ENCODE measurements at places on chromosomes 12 and 14. TPM values are rescaled to one million over a fixed set of nuclear protein-coding genes. Genes with fewer than 3 reads are reported as not detected.

GPN3 gene
- 31.4 TPM for total RNA-seq

DNA sequence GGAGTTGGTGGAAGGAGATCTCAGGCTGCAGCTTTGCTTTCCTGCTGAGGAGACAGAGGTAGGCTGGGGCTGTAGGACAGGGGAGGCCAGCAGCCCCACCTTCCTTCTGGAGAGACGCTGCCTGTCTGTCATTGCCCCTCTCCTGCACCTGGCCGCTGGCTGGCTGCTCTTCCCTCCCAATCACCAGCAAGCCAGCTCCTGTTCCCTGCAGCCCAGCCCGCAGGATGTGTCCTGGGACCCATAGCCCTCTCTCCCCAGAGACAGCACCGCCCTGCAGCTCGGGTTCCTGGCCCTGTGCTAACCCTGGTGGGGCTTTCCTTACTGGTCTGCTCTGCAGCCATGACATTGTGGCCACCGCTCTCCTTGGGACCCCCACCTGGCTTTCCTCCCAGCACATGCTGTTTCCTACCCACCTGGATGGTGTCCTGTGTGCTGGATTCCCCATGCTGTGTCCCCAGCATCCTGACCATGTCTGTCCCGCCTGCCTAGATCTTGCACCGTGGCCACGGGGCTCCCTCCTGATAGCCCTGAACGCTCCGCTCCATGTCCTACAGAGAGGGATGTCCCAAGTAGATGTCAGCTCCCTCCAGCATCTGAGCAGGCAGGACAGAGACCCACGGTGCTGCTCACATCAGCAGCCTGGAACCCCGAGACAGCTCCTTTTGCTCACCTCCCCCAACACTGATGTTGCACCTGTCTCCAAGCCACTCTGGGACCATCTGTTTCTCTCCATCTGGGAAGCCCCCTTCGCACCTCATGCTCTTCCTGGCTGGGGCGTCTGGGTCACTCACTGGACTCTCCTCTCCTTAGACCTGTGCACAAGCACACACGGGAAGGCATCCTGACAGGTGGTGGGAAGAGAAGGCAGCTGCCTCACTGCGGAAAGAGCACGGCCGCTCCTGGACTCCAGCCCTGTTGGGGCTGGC, 1.1 kb upstream of the MTA1 start:
- no peaks in the 10 kb centered on the region for H3K36me3 ChIP-seq
- peak overlapping the region; percentile 79 for H3K4me3 ChIP-seq
- H3K27ac ChIP-seq: no peak overlapping the region
- H3K27me3 ChIP-seq: no peaks in the 10 kb centered on the region
- no peak for DNase-seq
- peaks cover 17% of the 10 kb centered on the region for H3K4me1 ChIP-seq

DNA sequence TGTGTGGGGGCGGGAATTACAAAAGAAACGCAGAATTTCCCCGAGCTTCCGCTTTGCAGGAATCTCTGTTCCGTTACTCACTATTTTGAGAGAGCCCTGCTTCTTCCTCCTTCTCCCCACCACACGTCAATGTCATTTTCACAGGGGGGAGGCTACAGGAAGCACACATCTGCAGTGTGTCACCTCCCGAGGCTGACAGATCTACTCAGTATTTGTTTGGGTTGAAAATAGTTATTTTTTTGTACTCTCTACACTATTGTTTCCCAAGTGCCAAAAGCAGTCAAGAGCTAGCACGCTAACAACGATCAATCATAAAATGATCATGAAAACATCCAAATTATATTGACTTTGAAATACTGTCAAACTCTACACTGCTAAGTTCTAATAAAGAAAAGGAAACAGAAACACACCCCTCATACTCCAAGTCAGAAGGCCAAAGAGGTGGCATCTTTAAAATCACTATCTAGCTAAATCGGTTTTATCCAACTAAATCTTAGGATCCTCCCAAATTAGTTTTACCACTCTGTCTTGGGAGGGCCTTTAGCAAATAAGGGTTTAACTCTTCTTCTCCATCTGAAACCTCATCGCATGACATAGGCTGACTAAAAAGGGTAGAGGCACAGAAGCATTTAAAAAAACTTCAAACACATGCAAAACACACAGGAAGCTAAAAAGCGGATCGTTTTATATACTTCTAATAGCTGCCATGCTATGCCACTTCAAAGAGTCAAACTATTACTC, 51.8 kb downstream of the FOXN3 start:
- H3K36me3 ChIP-seq: no peaks in the 10 kb centered on the region
- no peak overlapping the region for H3K4me3 ChIP-seq
- DNase-seq: no peak
- no peaks in the 10 kb centered on the region for H3K27me3 ChIP-seq

GRCh38 chr12:6612247-6612646, 5.1 kb upstream of the CHD4 start:
- H3K27me3 ChIP-seq: no peaks in the 10 kb centered on the region
- no peaks in the 10 kb centered on the region for H3K36me3 ChIP-seq
- H3K4me1 ChIP-seq: peaks cover 25% of the 10 kb centered on the region
- no peak overlapping the region for H3K27ac ChIP-seq

- peaks cover 11% of the 10 kb centered on the region for H3K36me3 ChIP-seq
- peak; percentile 38 for DNase-seq
- H3K4me3 ChIP-seq: peak overlapping the region; percentile 6
- peaks cover 29% of the 10 kb centered on the region for H3K4me1 ChIP-seq
- H3K27me3 ChIP-seq: no peaks in the 10 kb centered on the region
Observed at GRCh38 chr14:50658203-50658602, 9.9 kb downstream of the SAV1 start.

TAS2R30 gene
- total RNA-seq: 0.66 TPM

GRCh38 chr12:77648716-77649115, 182.0 kb upstream of the NAV3 start:
- no peak overlapping the region for H3K4me3 ChIP-seq
- DNase-seq: no peak
- H3K36me3 ChIP-seq: no peaks in the 10 kb centered on the region
- no peak overlapping the region for H3K27ac ChIP-seq

CELA1 gene
- not detected for total RNA-seq

TAOK3 gene
- total RNA-seq: 15.9 TPM

DNA sequence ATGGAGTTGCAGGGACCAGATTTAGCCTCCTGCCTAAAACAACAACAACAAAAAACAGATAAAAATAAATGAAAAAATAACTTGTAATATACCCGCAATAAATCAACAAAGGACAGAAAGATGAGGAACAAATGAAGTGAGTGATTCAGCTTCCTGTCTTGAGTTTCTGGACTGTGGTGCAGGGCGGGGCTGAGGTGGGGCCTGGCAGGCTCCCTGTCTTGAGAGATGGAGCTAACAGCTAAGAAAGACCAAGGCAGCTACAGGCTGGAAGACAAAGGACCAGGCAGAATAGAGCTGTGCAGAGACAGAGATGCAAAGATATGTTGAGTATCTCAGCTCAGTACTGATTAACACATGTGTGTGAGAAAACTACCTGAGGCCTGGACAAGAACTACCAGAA, 879.2 kb downstream of the AACS start:
- no peak overlapping the region for H3K27ac ChIP-seq
- no peaks in the 10 kb centered on the region for H3K4me1 ChIP-seq
- peak; percentile 5 for DNase-seq
- H3K4me3 ChIP-seq: no peak overlapping the region

KRT2 gene
- 0.23 TPM for total RNA-seq

GRCh38 chr14:98592611-98593170, 679.3 kb downstream of the BCL11B start:
- peaks cover 15% of the 10 kb centered on the region for H3K27me3 ChIP-seq
- DNase-seq: no peak
- H3K27ac ChIP-seq: no peak overlapping the region

All from PC-3 (cell line).